Stimulated activated CD4-positive, alpha-beta T cell treated with anti-CD3 and anti-CD28 coated beads, Interleukin-4, amount 100 ng/mL, for 48 hours (primary cell): ENCODE measurements at places on chromosomes 6 and 20.

- peak; percentile 54 for DNase-seq
Measured at GRCh38 chr6:26195376-26195923, 108.2 kb downstream of the HFE start.

GRCh38 chr6:149963462-149964307 lies at the start of gene ULBP1:
Gene ULBP1 (plus strand): TSS chr6:149963943. CDS start chr6:149964050, 107 bp downstream.
- DNase-seq = peak; percentile 81

DNA sequence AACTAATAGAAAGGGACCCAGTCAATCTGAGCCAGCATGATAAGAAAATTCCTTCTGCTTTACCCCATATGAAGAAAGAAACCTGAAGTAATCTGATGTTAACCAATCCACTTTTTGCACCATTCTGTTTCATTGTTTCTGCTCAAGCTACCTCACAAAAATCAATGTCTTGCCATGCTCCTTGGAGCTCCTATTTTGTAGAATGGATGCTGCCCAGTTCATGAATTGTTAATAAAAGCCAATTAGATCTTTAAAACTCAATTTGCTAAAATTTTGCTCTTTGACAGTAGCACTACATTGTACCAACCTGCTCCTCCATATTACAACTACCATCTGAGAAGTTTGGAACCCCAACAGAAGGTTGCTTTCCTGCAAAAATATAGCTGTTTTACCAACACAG lies 116.2 kb upstream of the GPR6 start:
- DNase-seq = no peak

- no peak for DNase-seq
Measured at GRCh38 chr6:140779341-140779740, 1353.4 kb upstream of the GJE1 start.

DNA sequence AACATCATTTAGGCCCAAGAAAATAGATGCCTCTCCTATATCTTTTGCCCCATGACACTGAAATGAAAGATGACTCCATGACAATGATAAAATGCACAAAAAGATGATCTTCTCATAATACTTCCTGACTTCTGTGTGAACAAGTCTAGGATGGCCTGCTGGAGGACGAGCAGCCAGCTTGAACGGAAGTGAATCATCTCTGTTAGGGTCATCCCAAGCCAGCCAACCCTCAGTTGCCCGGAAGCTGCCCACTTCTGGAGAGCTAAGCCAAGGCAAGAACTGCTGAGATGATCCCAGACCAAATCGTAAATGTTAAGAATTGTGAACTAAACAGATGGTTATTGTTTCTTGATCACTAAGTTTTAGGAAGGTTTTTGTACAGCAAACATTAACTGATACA lies 249.7 kb upstream of the HS3ST5 start:
- no peak for DNase-seq

- no peak for DNase-seq
Measured at GRCh38 chr6:25295651-25296050, 16.5 kb downstream of the CARMIL1 start.

DNA sequence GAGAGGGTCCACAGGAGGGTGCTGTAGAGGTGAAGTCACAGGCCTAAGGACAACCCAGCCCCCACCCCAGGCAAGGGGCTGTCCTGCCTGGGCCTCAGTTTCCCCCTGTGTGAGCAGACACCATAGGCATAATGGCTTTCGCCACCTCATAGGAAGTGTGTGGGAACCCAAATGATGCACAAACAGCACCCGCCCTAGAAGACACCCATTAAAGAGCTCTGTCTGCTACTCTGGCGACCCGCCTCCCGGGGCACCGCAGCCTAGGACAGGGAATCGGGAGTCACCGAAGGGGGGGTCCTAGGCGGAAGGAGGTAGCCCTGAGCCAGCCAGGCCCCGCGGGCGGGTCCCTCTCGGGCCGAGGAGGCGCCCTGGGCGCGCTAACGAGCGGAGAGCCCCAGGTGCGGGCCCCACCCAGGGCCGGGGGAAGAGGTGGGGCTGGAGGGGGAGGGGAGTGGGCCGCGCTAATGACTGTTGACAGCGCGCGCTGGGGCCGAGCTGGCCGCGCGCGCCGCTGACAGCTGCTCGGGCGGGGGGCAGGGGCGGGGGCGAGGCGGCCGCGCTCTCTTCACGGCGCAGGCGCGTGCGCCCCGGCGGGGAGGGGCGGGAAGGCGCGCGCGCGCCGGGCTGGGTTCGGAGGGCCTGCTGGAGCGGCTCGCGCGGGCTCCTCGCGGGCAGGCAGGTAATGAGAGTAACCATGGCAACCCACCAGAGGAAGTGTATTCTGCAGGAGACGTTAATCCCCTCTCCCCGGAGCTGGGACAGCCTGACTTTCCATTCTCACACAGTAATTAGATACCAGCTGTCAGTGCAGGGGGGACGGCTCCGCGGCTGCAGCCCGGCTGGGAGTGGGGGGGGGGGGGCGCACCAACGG lies 48.9 kb downstream of the NOL4L start:
- DNase-seq = no peak

GRCh38 chr6:118761645-118762044 lies 110.3 kb upstream of the CEP85L start:
- DNase-seq = no peak

DNA sequence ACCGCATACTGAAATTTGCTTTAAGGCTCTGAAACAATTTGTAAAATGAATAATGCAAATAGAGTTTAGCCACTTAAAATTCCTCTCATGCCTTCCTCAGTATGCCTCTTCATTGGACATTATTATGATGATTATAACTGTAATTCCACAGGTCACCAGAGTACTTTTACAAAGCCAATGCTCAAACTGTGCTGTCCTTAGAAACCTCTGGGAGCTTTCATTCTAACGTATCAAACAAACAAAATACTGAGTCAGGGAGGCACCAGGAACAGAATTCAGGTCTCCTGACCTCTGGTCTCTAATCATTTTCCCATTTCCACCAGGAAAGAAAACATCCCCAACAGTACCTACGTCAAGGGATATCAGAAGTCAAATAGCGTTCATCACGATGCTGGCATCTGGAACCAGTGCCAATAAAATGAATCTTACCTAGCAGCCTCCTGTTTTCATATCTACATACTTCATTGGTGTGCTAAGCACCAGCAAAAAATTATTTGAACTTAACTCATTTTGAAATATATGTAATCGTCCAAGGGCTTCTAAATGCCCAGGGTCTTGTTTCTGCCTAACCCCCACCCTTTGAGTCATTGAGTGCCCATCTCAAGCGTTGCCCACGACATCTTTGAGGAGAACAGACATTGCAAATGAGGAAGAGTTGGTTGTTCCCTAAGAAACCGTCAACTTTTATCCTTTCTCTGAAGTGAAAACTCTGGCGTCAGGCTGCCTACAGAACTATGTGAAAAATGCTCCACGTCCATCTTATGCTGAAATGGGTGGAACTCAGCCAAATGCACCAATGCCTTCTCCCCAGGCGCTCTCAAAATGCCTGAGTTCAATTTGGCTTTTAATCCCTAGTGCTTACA lies 37.9 kb downstream of the NEDD9 start:
- no peak for DNase-seq

GRCh38 chr6:133644892-133645619 lies 243.9 kb upstream of the TCF21 start:
- no peak for DNase-seq

- DNase-seq = no peak
Measured at GRCh38 chr6:104771258-104771832, 88.4 kb downstream of the HACE1 start.

GRCh38 chr6:14863902-14864850 lies 381.7 kb upstream of the JARID2 start:
- no peak for DNase-seq

DNA sequence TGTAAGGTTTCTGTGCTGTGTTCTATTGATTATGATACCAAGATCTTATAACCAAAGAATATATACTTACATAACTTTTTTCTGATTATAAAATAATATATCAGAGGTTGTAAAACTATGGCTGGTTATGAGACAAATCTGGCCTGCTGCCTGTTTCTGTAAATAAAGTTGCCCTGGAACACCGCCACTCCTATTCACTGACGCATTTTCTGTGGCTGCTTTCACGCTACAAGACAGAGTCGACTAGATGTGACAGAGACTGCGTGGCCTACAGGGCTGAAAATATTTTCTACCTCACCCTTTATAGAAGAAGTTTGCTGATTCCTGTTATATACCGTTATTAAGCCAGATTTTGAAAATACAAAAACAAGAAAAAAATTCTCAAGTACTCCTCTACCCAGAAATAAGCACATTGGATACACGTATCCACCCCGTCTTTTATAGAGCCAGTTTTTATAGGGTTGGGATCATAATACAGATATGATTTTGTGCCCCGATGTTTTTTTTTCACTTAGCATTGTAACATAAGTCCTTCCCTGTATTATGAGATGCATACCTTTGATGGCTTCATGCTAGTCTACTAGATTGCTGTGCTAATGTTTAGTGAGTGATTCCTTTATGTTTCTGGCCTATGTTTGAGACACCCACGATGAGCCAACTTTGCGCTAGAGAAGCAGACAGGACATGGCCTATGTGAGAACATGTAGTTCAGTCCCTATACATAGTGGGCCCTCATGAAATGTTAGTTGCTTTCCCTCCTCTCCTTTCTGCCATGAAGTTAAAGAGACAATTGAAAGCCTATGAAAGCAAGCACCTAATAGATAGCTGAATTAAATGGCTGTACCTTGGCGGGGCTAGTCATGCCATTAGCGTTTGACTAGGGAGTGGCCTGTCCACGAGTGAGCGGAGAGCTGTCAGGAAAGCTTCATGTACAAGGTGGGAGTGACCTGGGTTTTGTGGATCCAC lies 98.1 kb upstream of the KCNK16 start:
- DNase-seq = no peak

GRCh38 chr6:36633370-36633769 lies 39.2 kb downstream of the SRSF3 start:
- DNase-seq = no peak

DNA sequence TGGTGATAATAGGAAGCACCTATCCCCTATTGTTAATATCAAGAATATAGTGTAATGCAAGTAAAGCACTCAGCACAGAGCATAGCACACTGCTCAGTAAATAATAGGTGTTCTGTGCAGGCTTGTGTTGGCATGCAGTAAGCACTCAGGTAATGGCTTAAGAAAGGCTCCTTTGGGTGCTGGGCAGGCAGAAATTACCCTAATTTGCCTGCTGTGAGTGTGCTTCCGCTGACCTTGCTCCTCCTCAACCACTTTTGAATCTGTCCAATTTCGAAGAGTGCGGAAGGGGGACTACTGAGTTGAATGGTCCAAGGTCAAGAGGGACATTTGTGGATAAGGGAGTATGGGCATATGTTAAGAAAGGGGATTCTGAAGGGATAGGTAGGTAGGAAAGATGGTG lies 15.4 kb downstream of the SRSF3 start:
- no peak for DNase-seq

- DNase-seq = no peak
Measured at GRCh38 chr6:109165392-109165974, 70.2 kb downstream of the CEP57L1 start.

GRCh38 chr6:75158176-75158575 lies 47.7 kb downstream of the COL12A1 start:
- DNase-seq = no peak

DNA sequence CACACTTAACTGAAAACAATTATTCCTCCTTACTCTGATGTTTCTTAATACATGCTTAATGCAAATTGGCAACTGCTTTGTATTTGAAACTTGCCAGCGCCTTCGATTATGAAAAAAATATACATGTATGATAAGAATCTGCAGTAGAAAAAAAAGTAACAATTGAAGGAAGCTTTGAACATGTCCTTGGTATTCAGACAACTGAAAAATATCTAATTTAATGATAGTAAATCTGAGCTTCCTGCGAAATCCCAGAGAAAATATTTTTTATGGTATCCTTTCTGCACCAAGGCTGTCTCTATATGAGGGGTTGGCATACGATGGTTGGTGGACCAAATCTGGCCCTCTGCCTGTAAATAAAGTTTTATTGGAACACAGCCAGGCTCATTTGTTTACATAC lies 186.2 kb downstream of the HDGFL1 start:
- DNase-seq = no peak

DNA sequence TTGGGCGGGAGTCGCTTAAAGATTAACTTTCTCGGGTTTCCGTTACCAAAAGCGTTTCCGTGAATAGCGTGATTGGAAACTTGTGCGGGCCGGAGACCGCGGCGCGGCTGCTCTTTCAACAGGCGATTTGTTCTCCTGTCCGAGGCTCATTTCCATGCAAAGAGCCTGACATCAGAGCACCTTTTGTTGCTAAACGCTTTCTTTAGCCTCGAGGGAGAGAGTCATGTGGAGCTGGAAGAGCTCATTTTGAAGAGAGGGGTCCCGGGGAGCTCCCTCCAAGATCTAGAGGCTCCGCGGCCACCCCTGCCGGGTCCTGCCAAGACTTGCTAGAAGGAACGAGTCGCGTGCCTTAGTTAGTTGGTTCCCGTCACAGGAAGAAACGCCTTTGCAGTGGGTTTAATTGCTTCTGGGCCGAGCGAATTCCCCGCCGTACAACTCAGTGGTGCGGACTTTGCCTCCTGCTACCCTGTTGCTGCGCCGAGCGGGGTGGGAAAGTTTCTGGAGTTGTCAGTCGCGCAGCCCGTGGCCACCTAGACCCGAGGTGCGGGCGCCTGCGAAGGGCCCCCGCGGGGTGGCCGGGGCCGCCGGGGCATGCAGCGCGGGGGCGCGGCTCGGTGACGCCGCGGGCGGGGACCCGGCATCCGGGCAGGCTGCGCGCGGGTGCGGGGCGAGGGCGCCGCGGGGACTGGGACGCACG lies at the start of gene SASH1:
Gene SASH1 (plus strand): TSS at position 489 of the 697 bp plus-strand sequence. CDS start 230 bp downstream, outside the sequence.
- peak; percentile 5 for DNase-seq

DNA sequence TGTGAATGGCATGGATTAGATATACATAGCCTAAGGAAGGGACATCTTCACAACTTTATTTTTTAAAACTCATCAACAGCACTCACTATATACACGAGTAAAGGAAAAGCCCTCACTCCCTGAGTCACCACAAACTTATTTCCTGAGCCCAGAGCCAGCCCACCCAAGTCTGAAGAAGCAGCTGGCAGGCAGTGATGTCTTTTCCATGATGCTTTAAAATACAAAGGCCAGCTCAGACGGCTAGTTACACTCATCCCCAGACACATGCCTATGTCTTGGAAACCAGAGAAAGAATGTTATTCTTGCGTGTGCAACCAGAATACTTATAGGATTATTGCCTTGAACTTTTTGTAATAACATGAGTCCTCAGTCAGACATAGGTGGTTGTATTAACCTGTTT lies 114.4 kb downstream of the ADGRG6 start:
- no peak for DNase-seq

- DNase-seq = no peak
Measured at GRCh38 chr6:10163203-10163962, 251.5 kb downstream of the TFAP2A start.

- DNase-seq = peak; percentile 63
Measured at GRCh38 chr6:27873021-27873940, 38.9 kb downstream of the OR2B2 start.

- no peak for DNase-seq
Measured at GRCh38 chr6:159880412-159880975, 10.3 kb upstream of the MAS1 start.

DNA sequence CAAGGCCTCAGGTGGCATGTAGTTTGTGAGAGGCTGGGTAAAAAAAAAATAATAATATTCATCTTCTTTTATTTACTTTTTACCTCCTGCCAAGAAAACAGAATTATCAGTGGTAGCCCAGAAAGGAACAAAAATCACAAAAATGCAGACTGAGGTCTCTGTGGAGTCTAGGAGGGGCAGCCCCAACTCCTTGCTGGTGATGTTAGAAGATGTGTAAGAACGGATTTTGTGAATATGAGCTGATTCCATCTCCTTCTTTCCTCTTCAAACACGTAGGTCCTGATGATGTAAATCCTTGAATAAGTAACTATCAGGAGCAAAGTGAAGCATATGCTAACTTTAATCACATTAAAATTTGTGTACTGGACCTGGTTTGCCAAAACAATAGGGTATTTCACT lies 226.8 kb downstream of the EYA4 start:
- DNase-seq = no peak
